ENCODE measurements at places on chromosomes 6 and 20.

DNA sequence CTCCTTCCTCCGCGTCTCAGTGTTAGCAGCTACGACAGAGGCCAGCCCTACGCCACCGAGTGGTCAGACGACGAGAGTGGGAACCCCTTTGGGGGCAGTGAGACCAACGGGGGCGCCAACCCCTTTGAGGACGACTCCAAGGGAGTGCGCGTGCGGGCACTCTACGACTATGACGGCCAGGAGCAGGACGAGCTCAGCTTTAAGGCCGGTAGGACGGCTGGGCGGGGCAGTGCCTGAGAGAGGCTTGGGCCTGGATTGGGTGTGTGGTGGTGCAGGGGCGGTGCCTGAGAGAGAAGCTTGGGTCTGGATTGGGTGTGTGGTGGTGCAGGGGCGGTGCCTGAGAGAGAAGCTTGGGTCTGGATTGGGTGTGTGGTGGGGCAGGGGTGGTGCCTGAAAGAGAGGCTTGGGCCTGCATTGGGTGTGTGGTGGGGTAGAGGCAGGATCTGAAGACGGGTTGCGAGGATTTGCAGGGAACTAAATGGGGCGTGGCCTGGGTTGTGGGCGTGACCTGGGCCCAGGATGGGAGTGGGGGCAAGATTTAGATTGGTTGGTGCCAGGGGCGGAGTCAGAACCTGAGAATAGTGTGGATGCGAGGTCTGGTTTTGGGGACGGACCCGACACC, 24.4 kb downstream of the SPDEF start:
- DNase-seq, result peak; percentile 57

DNA sequence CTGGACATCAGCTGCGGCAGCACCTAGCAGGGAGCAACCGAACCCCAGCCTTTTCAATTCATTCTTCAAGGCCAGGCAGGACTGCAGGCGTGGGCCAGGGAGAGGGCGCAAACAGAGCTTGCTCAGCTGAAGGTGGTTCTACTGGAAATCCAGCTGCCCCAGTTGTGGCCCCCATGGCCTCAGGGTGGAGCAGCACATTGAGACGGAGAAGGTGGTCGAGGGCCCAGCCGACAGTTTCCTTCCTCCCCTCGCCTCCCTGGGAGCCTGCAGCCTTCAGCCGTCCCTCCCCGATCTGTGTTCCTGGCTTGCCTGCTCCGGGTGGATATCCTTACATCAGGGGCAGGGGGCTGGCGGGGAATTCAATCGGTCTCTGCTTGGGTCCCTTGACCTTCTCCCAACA, 217.8 kb downstream of the ANKRD60 start:
- DNase-seq, result no peak

GRCh38 chr6:93059911-93060310, 359.4 kb downstream of the EPHA7 start:
- DNase-seq, result no peak

DNA sequence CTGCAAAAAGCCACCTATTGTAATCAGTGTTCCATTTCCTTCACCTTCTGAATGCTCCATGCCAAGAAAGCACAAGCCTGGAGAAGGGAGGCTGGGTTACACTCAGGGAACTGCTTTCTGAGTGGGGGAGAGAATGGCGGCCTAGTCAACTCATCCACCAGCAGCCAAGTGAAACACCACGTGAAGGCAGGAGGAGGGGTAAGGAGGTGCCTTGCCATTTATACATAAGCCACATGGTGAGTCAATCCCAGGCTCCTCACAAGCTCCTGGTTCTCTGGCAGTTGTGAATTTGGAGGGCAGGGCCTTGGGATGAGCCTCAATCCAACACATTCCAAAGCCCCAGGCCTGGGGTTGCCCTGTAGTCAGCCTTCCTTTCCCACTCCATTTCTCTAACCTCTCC, 149.4 kb downstream of the CD24 start:
- no peak for DNase-seq

DNA sequence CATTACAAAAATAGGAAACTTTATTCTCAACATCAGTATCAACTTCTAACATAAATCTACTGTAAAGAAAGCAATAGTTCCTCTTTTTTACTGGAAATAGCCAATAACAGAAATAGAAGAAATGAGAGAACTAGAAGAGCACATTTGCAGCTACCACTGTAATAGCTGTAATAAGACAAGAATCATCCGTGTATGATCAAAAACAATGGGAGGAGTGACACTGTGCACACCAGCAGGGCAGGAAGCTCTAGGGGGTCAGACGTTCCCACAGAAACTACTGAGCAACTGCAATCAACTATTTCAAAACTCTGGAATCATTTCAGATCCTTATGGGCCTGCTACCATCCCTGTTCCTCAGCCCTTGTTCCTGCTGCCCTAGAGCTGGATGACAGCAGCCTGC, 43.7 kb downstream of the NINL start:
- DNase-seq, result no peak

GRCh38 chr6:127877231-127877630, 23.6 kb downstream of the THEMIS start:
- DNase-seq, result no peak

DNA sequence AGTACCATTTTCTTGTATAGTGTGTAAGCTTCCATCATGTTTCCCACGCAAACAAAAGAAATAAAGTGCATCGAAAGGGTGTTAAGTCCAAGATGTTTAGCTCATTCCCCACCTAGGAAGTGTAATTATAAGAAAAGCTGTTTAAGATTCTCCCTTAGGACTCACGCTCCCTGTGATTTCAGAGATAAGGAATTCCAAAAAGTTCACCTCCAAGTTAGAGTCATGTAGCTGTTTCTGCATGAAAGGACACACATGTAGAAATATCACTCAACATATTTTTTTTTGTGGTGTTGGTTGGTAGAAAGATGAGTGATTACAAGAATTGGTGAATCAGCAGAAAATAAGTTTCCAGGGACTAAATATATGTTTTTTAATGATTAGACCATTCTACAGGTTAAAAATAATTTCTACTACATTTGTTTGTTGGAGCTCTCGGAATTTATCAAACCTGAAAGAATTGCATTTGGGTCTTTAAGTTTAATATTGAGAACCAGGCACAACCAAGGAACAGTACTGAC, 10.4 kb downstream of the OPN5 start:
- no peak for DNase-seq

DNA sequence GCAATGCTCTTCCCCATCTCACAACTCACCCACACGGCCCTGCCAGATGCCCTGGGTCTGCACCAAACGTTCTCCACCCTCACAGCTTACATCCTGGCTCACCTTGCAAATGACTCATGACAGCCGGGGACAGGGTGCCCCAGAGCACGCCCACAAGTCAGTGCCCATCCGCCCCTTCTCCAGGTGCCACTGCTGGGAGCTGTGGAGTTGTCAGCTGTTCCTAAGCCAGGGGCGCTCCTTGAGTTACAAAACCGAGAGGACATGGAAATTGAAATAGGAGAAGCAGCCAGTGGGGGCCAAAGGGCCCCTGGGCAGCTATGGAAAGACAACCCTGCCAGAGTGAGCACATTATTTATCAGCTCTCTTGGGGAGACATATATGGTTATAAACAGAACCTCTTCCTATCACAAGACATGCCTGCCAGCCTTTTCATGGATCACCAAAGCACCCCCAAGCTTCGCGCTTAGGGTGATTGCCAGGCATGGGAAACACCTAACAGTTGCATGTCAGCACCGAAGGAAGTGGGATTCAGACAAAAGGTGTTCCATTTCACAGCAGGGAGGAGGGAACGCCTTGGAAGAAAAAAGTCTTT, 236.8 kb downstream of the LY86 start:
- no peak for DNase-seq

DNA sequence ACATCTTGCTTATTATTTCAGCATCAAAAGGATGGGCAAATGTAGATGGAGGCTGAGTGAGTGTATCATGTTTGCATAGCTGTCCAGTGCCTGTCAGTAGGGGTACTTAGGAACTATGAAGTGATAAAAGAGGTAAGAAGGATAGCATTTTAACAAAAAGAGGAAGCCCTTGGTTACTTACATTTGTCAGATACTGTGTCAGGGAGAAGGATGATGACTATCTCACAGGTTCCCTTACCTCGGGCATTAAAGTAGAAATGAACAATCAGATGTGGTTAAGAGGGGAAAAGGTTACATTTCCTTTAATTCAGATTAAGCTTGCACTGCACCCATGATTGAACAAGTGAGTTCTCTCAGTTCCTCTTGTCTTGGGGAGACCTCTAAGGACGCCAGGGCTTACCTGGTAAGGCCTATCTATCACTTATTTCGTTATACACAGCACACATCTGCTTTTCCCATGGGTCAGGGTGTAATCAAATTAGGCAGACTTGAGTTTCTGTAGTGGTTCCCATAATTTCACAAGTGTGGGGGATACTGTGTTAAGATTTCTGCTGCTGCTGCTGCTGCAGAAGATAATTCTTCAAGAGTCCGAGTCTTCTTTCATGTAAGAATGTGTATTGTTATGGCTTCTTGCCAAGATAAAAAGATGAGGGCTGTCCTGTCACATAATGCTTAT, 4.5 kb downstream of the FOXO3 start:
- no peak for DNase-seq

GRCh38 chr6:159056003-159056402, 11.2 kb upstream of the TAGAP start:
- DNase-seq, result no peak

DNA sequence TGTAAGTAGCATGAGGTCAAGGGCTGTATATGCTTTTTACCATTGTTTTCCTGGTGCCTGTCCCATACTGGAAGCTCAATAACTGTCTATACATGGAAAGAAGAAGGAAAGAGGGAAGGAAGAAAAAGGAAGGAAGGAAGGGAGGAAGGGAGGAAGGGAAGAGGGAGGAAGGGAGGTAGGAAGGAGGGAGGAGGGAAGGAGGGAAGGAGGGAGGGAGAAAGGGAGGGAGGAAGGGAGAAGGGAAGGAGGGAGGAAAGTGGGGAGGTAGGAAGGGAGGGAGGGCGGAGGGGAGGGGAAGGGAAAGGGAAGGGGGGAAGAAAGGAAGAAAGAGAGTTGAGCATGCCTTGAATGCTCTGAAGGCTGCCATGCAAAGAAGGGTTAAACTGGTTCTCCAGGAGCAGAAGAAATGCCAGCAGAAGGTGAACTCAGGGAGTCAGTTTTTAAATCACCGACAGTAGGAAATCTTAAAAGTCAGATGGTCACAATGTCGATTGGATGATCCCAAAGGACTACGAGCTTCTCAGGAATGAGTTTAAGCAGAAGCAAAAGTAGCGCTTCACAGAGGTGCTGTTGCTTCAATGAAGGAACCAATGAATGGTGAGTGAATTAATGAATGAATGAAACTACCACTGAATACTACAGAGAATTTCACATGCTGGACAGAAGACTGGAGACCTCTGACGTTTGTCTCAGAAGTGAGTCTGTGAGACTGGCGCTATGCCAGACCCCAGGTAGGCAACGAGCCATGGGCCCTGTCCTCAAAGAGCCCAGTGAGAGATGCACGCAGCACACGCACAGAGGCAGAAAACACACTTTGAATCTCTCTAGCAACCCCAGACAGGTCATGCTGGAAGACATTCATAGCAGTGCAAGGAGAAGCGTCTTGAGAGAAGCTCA, 117.6 kb downstream of the MRPL14 start:
- DNase-seq, result no peak

- no peak for DNase-seq
These were observed 5.7 kb upstream of the FGD2 start for GRCh38 chr6:36999751-37000125.

DNA sequence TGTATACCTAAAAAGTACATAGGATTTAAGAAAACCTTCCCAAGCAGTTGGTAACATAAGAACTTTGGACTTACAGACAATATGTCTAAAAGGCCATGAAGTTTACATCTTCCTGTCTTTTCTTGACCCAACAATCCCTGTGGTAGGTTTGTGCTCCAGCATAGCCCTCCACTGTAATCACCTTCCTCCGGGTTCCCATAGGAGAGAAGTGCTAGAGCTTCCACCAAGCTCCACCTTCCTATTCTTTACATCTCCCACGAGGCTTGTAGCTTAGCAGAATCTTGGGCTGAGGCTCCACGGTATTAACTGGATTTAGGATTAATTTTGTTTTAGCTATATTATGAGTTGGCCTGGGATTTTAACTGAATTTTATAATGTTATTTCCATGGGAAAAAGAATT, 23.3 kb downstream of the ADGRG6 start:
- DNase-seq, result no peak

- DNase-seq, result no peak
These were observed 13.1 kb downstream of the BTNL2 start for GRCh38 chr6:32393665-32394420.

DNA sequence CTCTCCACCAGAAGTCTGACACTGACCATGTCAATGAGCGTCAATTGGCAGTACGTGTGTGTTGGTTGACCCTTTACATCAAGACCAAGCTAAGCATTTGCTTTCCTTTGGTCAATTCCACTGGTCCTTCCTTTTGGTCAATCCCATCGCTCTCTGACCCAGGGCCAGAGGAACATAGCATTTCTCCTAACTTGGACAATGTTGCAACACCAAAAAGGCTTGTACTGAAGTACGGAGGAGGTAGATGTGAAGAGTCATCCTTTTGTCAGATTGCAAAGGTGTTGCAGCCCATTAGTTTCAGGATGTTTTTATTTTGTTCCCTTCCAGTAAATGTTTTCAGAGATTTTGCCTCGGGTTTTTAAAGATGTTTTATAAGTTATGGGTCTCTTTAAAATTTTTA, 24.6 kb downstream of the EDN1 start:
- DNase-seq, result no peak

- no peak for DNase-seq
These were observed 57.9 kb upstream of the SSTR4 start for GRCh38 chr20:22977047-22977785.

GRCh38 chr6:41600499-41601247, 37.6 kb upstream of the MDFI start:
- DNase-seq, result no peak

GRCh38 chr20:33351696-33352095, 49.6 kb downstream of the CDK5RAP1 start:
- no peak for DNase-seq

DNA sequence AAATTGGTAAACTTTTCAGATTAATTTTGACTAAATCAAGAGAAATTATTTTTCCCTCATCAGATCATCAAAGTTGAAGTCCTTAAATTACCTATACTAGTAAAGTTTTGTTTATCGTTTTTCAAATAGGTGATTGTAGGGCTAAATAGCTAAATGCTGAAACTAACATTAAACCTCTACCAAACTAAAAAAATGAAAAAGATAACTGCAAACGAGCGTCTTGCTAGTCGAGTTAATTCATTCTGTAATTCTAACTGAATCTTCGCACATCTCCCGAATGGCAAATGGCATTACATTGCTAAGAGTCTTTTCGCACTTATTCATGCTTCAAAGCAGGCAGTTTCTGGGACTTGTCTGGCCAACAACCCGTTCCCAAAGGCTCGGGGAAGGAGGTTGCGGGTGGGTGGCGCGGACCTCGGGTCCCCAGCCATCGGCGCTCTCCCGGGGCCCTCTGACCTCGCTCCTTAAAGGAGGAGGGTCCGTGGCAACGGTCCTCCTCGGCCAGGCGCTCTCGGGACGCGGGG, 43.8 kb downstream of the POPDC3 start:
- DNase-seq, result no peak

DNA sequence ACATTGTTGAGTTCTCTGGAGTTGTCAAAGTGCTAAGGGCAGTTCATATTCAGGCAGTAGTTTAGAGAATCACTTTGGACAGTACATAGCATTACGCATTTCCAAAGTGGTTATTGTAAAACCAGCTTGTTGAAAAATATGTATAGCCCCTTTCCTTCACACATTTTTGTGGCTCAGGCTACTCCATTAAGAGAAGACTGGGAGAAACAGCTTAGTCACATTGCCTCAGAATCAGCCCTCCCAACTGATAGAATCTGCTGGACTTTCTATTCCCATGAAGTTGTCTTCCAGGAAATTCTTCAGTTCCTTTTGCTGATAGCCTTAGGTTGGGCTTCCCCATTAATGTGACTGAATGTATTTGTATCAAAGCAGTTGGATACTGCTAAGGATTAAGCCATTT, 39.5 kb upstream of the HDGFL1 start:
- DNase-seq, result no peak

- peak; percentile 60 for DNase-seq
These were observed 691.8 kb downstream of the QKI start for GRCh38 chr6:164106345-164106769.

Measured in BE2C (cell line).